Stimulated activated CD4-positive, alpha-beta T cell treated with anti-CD3 and anti-CD28 coated beads, TNF-alpha, amount 100 ng/mL, for 1 hour (primary cell): ENCODE measurements at places on chromosomes 13 and 19.

- DNase-seq = peak; percentile 24
These were observed at the start of gene WDR87 for GRCh38 chr19:37905946-37906868. TSS of gene WDR87 (minus strand) at chr19:37906594. CDS start at chr19:37898239, 8,355 bp downstream.

DNA sequence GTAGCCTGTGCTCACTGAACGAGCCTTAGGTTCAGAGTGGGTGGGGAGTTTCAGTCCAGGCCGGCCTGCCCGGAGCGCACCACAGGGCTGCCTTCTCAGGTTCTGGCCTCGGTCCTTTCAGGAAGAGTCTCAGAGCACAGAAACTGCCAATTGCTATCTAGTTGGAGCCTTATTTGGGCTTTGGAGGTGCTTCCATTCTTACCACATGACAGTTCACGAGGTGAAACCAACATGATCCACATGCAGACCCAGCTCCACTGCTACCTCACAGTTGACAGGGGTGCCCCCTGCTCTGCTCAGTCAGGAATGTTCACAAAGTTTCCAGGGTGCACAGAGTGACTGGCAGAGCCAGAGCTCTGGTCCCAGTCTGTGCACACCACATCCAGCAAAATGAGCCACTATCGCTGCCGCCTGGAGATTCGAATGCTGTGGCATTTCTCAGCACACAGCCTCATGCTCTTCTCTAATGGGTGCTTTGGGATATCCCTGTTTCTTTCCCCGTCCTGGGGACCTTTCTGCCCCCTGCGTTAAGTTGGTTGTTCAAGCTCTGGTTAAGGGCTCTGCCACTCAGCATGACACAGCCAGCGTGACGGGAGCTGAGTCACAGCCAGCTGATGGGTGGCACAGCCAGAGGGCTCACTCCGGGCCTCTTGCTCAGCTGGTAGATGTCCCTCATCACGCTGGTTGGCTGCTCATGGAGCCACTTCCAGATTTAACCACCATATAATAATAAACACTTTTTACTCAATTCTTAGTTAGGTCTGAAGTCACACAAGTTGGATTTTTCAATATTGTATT is 7.5 kb upstream of the SACS start:
- no peak for DNase-seq

DNA sequence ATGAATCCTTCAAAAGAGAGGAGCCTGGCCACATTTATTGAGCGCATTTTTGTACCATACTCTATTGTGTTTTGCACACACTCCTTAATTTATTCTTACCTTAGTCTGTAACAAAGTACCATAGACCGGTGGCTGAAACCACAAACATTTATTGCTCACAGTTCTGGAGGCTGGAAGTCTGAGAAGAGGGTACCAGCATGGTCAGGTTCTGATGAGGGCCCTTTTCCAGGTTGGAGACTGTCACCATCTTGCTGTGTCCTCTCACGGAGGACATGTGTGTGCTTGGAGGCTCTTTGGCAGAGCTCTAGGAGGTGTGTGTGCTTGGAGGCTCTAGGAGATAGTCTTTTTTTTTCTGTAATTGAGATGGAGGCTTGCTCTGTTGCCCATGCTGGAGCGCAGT is 2.1 kb downstream of the ZNF331 start:
- DNase-seq = no peak

- no peak for DNase-seq
These were observed 53.4 kb downstream of the KLF12 start for GRCh38 chr13:74080762-74081161.

DNA sequence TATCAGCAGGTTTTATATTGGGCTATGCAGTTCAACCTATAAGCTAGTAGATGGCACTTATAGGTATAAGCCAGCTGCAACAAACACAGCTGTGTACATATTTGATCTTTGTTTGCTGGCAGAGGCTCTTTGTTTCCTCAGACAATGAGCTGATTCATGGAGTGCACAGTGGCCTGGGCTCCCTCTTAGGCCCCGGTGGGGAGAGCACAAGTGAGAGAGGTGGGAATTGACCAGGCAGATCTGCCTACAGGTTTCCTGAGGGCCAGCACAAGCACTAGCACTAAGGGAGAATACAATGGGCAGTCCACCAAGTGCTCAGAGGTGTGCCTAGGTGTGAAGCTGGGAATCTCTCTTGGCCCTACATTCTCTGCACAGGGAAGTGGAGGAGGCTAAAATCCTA is 1390.7 kb downstream of the SLITRK5 start:
- no peak for DNase-seq

DNA sequence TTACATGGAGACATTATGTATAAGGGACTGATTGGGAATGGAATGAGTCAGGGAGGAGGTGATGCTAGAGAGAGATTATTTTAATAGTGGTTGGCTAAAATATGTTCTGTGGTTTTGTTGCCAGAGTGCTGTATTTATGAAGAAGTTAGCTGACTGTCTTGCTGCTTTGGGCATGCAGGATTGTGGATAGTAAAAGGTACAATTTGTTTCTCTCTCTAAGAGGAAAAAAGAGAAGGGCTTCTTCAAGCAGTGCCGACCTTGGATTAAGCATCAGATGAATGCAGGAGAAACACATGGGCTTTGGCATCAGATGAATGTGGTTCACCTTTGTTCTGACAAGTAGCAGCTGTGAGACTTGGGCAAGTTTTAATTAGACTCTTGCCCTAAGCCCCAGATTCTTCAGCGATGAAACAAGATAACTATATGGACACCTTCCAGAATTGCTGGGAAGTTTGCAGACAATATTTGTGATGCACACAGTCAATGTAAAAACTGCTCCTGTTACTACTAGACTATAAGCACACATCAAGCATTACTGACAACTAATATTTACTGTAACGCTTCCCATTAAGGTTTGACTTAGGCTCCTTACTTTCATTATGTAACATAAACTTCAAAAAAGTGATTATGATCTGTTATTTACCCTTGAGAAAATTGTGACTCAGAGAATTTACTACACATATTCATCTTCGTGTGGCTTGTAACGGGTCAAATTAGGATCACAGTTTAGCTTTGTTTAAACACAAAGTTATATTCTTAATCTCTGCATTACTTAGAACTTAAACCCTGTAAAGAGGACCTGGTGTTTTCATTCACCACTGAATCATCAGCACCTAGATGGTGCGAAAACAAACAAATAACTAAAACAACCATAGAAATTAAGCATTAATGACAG is 824.0 kb downstream of the PCDH9 start:
- no peak for DNase-seq

GRCh38 chr19:5206751-5207075 is 133.9 kb downstream of the PTPRS start:
- DNase-seq = no peak

- no peak for DNase-seq
These were observed 200 bp downstream of the MLLT1 start for GRCh38 chr19:6279620-6279930.

GRCh38 chr19:21569494-21569865 is 64.1 kb downstream of the ZNF429 start:
- DNase-seq = no peak

- no peak for DNase-seq
These were observed 26.9 kb downstream of the GAS6 start for GRCh38 chr13:113836768-113837559.

DNA sequence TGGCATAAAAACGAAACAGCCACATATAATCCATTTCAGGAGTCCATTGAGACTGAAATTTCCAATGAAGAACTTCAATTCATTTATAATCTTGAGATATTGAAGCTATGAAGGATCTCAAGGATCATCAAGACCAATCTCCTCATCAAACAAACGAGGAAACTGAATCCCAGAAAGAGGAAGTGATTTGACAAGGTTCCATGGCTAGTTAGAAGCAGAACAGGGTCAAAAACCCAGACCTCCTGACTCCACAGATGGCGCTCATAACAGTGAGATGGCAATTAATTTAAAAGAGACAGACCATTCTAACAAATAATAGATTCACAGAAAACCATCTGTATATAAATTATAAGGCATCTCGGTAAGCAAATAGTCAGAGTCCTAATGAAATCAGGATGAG is 229.7 kb downstream of the KCTD12 start:
- no peak for DNase-seq

DNA sequence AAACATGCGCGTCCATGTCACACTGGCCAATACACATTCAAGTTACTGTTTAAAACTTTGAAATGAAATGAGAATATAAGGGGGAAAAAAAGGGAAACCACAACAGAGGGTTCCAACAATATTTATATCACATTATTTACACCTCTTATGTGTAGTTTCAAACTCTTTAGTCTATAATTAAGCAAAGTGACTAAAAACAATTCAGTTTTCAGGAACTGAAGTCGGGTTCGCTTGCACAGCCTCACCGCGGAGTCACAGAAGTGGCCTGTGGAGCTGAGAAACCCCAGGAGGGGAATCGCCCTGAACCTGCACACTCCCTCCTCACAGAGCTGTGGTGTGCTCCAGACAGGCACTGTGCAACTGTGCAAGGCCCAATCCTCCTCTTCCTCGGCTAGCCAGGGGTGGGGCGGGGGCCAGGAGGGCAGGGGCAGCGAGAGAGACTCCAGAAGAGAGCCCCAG is 75.9 kb downstream of the STK24 start:
- DNase-seq = no peak

- DNase-seq = no peak
These were observed 686 bp downstream of the SETDB2 start for GRCh38 chr13:49444524-49445395.

DNA sequence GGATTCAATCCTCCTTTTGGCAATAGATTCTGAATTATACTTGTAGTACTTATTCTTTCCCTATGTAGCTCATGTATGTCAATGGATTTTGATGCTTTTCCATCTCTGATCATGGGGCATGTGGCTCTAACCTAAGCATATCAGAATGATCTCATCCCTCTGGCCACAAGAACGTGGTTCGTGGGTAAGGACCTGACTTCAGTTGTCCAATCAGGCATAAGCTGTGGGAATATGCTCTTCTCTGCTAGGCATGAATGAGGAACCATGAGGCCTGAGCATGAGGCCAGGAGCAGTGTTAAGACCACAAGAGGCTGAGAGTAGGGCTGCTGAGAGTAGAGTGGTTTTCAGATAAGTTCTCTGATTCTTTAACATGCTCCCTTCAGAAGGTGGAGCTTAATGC is 292.4 kb upstream of the TSHZ3 start:
- no peak for DNase-seq

GRCh38 chr19:29665826-29666577 is 741 bp downstream of the PLEKHF1 start:
- DNase-seq = no peak

GRCh38 chr13:31011193-31011860 is 78.9 kb downstream of the TEX26 start:
- DNase-seq = no peak

DNA sequence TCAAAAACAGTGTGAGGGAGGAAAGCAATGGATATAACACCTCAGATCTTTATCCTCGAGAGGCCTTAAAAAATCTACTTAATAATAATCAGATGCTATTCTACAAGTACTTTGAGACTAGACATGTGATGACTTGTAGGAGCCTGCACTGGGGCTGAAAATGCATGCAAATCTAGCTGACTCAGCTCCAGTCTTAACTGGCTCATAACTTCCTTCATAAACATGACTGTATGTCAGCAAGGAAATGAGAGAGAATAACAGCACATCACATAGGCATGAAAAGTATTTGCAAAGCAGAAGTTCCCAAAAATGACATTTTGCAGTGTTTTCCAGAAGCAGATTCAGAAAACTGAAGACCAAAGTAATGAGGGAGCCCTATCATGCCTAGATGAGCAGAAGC is 38.1 kb downstream of the PSG5 start:
- no peak for DNase-seq

GRCh38 chr13:21033856-21034602 is 27.4 kb downstream of the LATS2 start:
- no peak for DNase-seq

DNA sequence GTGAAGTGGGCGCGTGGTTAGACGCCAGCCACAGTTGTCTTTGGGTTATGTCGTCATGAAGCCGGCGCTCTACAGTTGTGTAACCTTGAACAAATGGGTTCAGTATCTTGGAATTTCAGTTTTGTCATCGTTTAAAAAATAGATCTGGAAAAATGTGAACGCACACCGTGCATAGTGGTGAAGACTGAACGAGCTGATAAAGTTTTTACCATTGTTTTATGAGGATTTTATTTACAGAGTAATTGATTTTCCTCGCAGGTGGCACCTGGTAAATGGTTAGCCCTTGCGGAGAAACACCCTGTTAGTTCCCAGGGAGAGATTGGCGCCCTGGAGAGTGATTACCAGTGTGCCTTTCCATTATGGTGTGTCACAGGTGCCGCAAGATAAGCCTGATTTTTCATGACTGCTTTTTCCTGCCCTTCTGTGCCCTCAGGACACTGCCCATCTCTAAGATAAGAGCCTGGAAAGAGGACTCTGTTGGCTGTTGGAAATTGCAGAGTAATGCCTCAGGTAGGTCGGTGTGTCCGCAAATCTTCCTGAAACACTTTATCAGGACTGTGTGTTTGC is 577 bp downstream of the ZNF181 start:
- DNase-seq = no peak

GRCh38 chr13:109345433-109345941 is 440.9 kb downstream of the IRS2 start:
- no peak for DNase-seq

GRCh38 chr13:109755997-109756396 is 30.4 kb downstream of the IRS2 start:
- no peak for DNase-seq

- no peak for DNase-seq
These were observed 3.9 kb downstream of the MIDN start for GRCh38 chr19:1252221-1252820.
